Right lung (tissue), 10 donors: ENCODE measurements at places on chromosomes 13 and 19. TPM values are rescaled to one million over a fixed set of nuclear protein-coding genes. Genes with fewer than 3 reads are reported as not detected.
A peak's percentile ranks its signal among the peaks of the same experiment; 100 is the strongest.

The ONECUT3 gene
- polyA plus RNA-seq: 0.09 TPM

The DLL3 gene
- 0.59 TPM for polyA plus RNA-seq

The PPP1R37 gene
- polyA plus RNA-seq: 21.9 TPM

The AZU1 gene
- polyA plus RNA-seq: 3.0 TPM

The ADGRE3 gene
- 0.15 TPM for polyA plus RNA-seq

The LILRA5 gene
- 0.81 TPM for polyA plus RNA-seq

- no peak for DNase-seq
These were observed 4.6 kb upstream of the EPN1 start for GRCh38 chr19:55670280-55671053.

- no peak for DNase-seq
These were observed 19.7 kb upstream of the MATK start for GRCh38 chr19:3805859-3806258.

DNA sequence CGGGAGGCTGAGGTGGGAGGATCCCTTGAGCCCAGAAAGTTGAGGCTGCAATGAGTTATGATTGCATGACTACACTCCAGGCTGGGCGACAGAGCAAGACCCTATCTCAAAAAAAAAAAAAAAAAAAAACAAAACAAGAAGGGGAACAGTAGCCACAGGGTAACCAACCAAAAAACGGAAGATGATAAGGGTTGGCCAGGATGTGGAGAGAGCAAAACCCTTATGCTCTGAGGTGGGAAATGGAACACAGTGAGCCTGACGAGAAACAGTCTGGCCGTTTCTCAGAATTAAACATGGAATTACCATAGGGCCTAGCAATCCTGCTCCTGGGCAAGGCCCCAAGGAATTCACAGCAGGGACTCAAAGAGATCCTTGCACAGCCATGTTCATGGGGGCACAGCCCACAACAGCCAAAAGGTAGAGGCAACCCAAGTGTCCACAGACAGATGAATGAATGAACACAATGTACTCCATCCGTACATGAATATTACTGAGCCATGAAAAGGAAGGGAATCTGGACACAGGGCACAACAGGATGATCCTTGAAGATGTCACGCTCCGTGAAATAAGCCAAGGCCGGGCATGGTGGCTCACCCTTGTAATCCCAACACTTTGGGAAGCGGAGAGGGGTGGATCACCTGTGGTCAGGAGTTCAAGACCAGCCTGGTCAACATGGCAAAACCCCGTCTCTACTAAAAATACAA is 11.3 kb downstream of the NMRK2 start:
- DNase-seq: no peak

DNA sequence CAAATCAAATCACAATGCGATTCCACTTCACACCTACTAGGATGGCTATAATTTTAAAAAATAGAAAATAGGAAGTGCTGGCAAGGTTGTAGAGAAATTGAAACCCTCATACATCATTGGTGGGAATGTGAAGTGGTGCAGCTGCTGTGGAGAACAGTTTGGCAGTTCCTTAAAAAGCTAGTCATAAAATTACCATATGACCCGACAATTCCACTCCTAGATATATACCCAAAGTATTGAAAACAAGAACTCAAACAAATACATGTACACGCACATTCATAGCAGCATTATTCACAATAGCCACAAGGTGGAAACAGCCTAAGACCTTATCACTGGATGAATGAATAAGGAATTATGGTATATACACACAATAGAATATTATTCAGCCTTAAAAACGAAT is 12.0 kb downstream of the HMGB1 start:
- DNase-seq: no peak

- no peak for DNase-seq
These were observed 91.0 kb downstream of the FGF14 start for GRCh38 chr13:102310691-102311418.

DNA sequence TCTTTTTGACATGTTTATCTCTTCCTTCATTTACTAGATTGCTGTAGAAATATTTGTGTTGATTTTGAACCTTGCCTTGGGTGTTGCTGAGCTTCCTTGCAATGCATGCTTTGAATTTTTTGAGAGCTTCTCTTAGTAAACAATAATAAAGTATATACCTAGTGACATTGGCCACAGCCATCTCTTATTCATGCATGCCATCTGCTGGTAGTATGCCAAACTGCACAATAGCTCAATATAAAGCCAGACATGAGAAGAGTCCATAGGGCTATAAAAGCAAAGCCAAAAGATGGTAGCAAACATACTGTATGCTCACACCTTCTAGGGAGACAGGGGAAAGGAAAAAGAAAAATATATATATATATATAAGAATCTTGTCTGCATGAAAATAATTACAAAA is 18.9 kb upstream of the ZSCAN5A start:
- no peak for DNase-seq

GRCh38 chr19:55683449-55684261 is 8.6 kb downstream of the EPN1 start:
- peak; percentile 31 for DNase-seq

GRCh38 chr19:13083627-13084026 is 19.0 kb downstream of the LYL1 start:
- no peak for DNase-seq

- DNase-seq: no peak
These were observed 4.7 kb upstream of the UBE2M start for GRCh38 chr19:58563034-58563573.

DNA sequence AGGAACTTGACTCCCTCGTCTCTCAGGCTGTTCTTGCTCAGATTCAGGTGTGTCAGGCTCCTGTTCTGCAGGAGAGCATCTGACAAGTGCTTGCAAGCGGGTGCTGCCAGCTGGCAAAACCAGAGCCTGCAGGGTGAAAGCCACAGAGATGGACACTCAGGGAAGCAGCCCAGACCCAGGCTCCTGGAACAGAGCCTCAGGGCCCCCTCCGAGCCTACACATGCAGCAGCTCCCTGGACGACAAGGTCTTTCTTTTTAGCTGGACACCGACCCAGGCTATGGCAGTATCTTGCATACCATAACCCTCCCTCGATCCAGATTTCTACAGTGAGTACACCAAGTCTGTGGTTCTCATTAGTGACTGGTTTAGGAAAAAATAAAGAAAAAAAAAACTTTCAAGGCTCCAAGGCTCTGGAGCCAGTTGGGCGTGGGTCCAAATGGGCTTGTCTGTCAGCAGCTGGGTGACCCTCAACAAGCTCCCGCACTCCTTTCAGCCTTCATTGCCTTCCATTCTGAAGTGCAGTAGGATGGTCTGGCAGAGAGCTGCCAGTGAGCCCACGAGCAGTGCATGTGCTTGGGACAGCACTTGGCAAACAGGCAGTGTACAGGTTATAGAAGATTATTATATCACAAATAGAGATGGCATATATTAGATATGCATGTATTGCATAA is 29.9 kb downstream of the NLRP13 start:
- no peak for DNase-seq

DNA sequence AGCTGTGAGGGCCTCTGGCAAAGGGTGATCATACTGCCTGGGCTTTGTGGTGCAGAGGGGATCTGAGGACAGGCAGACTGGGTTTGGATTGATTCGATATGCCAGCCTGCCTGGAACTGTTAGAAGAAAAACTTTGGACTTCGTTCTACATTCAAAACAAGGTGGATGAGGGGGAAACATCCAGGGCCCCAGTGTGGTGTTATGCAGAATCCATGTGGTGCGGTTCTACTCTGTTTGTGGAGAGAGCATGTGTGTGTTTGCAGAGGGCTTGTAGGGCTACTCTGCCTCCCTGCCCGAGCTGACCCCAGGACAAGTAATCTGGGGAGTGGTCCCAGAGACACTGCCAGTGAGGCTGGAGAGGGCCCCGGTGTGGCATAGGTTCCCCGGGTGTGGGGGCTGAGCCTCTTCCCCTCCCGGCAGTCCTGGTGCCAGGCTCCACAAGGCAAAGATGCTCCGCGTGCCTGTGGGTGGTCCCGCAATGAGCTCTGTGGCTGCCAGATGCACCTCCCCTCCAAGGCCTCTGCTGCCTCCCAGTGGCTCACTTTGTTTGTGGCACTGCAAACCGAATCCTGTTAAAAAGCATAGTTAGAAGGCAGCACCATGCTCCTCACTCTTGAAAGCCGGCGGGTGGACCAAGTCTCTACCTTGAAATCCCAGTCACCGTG is 22.3 kb upstream of the TFDP1 start:
- DNase-seq: peak; percentile 72

- DNase-seq: no peak
These were observed 122.5 kb upstream of the SPACA7 start for GRCh38 chr13:112253631-112254030.

DNA sequence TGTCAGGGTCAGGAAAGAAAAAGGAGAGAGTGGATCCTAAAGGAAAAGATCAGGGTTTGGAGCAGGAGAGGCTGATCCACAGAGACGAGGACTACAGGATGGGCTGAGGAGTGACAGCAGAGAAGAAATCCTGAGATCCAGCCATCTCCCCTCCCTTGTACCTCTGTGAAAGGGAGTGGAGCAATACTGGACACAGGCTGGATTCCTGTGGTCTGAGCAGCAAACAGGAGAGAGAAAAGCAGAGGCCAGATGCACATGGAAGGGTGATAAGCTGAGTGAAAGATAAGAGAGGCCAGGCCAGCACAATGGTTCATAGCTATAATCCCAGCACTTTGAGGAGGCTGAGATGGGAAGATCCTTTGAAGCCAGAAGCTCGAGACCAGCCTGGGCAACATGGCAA is 472.1 kb upstream of the TSHZ3 start:
- DNase-seq: no peak
